ENCODE measurements at places on chromosomes 16 and 17.

- DNase-seq = no peak
Measured at GRCh38 chr16:2471016-2471652, at the start of gene NTN3. Gene NTN3, plus strand, starts transcription at chr16:2471297. Its CDS starts 405 bp downstream, at chr16:2471702.

GRCh38 chr16:15434425-15435215, at the start of gene BMERB1:
Gene BMERB1, plus strand, starts transcription at chr16:15434588. Its CDS starts 66 bp downstream, at chr16:15434654.
- peak; percentile 18 for DNase-seq

GRCh38 chr16:69581297-69581696, 15.5 kb downstream of the NFAT5 start:
- DNase-seq = no peak

GRCh38 chr16:17557480-17557879, 86.7 kb upstream of the XYLT1 start:
- DNase-seq = no peak

- DNase-seq = no peak
Measured at GRCh38 chr16:17205279-17206211, 265.2 kb downstream of the XYLT1 start.
